T follicular helper cell (primary cell): ENCODE measurements at places on chromosomes 3 and 15.

GRCh38 chr3:42742259-42742658, 30.8 kb downstream of the CCDC13 start:
- DNase-seq: no peak

- no peak for DNase-seq
Measured at GRCh38 chr3:59882746-59883145, 832.9 kb upstream of the CFAP20DC start.

DNA sequence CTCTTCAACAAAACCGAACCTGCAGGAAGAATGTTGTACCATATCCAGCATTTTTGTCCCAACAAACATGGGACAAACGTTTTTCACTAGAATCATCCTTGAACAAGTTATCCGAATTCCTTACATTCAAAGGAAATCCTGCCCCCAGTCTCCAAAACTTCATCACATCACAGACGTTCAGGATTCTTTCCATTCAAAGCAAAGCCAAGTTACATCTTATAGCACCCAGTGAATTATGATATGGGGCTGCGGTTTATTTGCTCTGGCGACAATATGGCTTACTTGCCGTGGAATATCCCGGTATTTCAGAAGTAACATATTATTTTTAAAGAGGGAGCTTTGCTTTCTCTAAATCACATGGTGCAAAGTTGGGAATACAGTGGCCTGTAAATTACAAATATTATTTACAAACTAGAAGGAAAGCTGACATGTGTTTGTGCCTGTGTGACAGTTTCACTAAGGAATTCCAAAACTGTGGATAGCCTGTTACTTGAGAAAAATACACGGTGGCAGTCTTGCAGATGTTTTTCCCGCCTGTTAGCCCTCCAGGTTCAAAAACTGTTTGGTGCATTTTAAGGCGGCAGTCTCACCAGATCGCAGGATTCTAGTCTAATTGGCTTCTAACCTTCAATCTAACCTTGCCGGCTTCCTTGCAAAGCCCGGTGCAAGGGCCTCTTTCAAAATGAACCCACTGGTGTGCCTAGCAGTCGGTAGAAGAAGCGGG, 736 bp upstream of the MBNL1 start:
- DNase-seq: no peak

GRCh38 chr3:171126478-171127209, 100.1 kb upstream of the SLC2A2 start:
- no peak for DNase-seq

GRCh38 chr15:88714782-88715372, 76.1 kb downstream of the ISG20 start:
- DNase-seq: no peak

- DNase-seq: no peak
Measured at GRCh38 chr3:60630953-60631352, 620.3 kb downstream of the FHIT start.

DNA sequence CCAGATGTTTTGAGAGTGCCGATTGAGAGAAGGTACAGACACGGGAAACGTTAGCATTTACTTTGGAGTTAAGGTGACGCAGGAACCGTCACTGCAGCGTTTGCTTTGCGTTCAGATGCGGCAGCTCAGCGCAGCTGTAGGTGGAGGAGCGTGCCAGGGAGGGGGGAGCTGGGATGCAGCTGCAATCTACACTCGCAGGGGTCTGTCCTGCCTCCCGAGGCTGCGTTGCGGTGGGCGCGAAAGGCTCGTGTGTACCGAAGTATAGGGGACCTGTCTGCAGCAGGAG, 425 bp upstream of the FYTTD1 start:
- peak; percentile 73 for DNase-seq

DNA sequence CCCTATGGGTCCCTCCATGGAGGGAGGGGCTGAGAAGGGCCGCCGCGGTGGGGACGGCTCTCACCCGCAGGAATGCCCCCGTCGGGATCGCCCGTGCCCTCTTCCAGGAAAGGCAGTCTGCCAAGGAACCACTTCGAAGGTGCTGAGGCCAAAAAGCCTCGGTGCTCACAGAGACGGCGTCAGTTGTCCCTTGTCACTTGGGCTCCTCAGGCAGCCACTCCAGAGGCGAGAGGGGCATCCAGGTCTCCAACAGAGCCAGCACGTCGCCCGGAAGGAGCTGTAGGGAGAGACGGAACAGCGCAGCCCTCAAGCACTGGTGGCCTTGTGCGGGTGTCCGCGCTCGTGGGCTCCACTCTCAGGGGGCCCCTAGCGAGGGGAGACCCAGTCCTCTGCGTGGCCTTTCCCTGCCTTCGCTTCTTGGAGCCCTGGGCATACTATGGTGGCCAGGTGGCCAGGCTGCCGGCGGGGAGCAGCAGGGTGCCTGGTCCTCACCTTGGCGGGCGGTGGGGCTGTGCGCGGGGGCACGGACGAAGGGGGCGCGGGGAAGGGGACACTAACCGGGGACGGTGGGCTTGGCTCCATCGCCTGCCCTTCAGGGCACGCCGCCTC, 994 bp downstream of the MESP1 start:
- no peak for DNase-seq

DNA sequence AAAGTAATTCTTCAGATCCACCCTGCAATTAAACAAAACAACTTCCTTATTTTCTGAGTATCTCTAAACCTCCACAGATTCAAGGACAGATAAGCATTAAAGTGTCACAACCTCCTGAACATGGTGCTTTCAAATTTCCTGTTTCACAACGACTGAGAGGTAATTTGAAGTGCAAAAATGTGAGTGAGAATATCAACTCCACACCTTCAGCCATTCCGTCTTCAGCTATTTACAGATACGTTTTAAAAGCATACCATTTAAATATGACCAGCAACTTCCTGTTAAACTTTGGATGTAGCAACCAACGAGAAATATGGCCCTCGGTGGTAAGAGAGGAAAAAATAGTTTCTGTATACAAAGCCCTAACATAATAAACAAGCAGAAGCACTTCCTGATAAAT, 32.1 kb upstream of the PCSK6 start:
- no peak for DNase-seq

DNA sequence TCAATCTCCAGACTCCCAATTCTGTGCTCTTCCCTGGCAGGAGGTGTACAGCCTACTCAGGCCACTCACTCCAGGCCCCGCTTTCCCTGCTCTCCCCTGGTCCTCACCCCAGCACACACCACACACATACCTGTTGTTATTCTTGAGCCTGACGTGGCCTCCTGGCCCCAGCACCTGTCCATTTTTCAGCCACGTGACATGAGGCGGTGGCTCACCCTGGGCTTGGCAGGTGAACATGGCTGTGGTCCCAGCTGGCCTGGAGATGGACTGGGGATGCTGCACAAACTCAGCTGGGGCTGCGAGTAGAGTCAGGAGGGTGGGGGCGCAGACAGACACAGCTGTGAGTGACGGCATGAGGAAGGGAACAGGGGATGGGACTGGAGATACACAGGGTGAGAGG, 27.3 kb downstream of the RNU5B-1 start:
- no peak for DNase-seq

DNA sequence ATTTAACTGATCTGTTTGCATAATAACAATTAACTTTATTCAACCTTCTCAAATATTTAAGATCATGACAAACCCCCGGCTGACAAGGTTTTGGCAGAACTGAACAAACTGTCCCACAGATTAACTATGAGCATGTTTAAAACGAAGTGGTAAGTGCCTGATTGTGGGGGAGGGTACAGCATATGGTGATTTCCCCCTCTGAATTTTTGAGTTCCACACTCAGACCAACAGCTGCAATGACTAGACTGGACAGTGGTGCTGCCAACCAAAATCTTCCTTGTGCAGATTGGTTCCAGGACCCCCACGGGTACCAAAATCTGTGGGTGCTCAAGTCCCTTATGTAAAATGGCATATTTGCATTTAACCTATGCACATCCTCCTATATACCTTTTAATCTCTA, 449.5 kb downstream of the SHQ1 start:
- no peak for DNase-seq

DNA sequence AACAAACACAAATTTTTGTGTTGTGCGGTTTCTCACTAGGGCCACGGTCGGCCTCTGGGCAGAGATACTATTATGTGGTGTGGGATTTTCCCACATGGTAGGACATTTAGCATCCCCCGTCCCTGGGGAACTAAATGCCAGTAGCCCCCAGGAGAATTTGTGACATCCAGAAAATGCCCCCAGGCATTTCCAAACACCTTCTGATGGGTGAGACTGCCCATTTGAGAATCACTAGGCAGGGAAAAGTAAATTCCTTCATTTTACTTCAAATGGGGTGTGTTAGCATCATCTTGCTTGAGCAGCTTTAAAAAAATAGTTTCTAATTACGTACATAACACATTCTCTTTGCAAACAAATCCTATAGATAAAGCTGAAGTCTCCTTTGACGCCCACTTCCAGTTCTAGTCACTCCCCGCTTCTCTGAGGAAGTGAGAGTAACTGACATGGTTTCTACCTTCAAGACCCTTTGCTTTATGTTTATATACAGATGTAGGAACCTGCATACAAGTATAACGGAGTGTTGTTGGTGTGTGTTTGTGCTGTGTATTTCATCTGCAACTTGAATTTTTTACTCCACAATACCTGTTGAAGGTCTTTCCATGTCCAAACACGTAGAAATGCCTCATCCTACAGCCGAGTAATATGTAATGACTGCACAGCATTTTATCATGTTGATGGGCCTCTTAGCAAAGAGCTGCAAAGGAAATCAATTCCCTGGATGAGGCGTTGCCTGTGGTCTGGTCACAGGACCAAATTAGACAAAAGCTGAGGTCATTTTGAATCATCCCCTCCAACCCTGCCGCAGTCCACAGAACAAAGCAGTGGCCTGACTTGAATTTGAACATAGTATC, 31.4 kb upstream of the ZBTB38 start:
- DNase-seq: no peak

- DNase-seq: no peak
Measured at GRCh38 chr3:123590685-123591450, 6.0 kb upstream of the HACD2 start.

DNA sequence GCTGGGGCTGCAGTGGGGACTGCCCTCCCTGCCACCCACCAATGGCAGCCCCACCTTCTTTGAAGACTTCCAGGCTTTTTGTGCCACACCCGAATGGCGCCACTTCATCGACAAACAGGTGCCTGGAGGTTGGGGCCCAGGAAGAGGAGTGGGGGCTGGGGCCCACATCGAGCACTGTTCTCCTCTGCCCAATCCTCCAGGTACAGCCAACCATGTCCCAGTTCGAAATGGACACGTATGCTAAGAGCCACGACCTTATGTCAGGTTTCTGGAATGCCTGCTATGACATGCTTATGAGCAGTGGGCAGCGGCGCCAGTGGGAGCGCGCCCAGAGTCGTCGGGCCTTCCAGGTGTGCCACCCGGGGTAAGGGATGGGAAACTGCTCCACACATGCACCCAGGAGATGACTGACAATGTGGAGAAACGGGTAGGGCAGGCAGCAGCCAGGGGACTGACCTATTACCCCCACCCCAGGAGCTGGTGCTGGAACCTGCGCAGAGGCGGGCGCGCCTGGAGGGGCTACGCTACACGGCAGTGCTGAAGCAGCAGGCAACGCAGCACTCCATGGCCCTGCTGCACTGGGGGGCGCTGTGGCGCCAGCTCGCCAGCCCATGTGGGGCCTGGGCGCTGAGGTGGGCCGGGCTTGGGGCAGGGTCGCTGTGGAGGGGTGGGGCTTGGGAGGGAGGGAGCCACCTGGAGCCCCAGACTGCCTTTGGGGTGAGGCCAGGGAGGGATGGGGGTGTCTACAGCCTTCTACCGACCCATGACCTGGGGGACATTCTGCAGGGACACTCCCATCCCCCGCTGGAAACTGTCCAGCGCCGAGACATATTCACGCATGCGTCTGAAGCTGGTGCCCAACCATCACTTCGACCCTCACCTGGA, 22.9 kb downstream of the NBEAL2 start:
- DNase-seq: no peak

- DNase-seq: no peak
Measured at GRCh38 chr3:197022405-197023231, 7.0 kb downstream of the MELTF start.

DNA sequence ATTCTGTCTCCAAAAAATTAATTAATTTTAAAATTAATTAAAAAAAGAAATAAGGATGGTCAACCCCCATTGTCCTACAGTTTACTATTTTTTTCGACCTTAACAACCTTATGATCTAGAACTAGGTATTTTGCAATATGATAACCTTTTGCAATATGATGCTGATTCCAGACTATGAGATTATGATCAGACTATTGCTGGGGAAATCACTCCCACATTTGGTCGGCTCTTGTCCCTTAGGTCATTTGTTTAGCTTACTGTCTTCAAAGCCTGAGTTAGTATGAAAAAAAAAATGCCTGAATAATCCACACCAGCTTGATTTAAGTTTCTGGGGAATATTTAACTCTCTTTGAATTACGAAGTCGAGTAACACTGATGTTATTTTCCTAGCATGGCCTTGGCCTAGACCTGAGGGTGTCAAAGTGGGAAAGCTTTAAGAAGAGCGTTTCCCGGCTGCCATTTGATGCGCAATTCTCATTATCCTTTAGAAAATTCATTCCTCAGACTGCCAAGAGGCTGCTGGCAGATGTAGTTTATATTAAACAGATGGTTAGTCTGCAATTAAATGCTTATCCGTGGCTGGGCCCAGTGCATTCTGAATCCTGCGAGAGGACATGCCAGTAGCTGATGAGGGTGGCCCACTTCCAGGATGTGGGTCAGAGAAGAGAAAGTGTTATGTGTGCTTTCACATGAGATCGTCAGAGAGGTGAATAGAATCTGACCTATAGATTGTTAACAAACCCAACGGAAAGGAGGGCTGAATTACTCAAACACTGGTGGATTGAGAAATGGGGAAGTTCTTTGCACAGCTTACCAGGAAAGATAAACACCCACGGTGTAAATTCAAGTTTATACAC, 496.0 kb upstream of the THBS1 start:
- no peak for DNase-seq

DNA sequence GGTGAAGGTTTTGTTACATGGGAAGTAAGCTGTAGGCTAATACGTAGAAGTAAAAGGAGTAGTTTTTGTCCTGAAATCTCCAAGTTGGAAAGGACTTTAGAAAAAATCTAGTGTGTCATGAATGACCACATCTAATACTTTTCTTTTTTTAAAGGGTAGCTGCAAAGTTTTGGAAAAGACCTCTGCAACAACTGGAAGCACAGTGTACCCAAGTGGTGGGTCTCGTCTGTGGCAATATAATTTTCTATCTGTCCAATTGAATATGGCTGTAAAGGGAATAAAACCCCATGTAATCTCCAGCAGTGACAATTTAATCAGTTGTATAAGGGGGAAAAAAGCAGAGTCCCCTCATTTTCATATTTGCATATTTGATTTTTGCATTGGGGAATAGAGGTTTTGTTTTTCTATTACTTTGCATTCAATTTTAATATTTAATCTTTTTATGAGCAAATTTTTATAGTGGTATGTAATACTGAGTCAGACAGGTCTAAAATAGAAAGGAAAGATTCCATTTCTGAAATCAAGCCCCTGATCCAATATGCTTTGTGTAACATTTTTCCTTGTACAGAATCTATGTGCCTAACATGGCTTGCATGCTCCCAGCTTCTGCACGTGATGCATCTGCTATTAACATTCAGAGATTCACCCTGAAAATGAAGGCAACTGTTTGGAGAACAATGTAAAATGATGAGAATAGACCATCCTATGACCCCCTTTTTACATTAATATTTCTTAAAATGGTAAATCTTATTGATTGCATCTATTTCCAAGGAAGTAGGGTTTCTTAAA, 531.4 kb downstream of the ZIC1 start:
- DNase-seq: no peak

- DNase-seq: no peak
Measured at GRCh38 chr3:122689587-122689986, 8.9 kb downstream of the PARP14 start.
